ENCODE measurements at places on chromosomes 2 and 18.
A peak's percentile ranks its signal among the peaks of the same experiment; 100 is the strongest.

DNA sequence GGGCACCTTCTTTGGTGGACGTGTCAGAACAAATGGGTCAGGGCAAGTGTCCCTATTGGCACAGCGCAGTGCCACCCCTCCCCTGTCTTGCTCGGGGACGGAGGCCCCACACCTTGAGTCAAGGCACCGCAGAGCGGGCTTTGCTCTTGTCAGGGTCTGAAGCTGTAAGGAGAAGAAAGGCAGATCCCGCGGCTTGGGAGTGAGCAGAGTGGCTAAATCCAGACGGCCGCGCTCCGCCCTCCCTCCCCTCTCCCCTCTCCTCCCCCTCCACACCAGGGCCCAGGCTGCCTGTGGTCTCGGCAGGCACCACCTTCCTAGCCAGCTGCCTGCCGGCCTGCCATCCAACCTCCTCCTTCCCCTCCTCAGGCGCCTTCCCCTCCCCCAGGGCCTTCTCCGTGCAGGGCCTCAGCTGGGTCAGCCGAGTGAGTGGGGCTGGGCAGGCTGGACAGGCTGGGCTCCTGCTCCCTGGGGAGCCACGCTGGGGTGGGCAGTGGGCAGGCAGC, 25.8 kb downstream of the SPEG start:
- DNase-seq = peak; percentile 90

DNA sequence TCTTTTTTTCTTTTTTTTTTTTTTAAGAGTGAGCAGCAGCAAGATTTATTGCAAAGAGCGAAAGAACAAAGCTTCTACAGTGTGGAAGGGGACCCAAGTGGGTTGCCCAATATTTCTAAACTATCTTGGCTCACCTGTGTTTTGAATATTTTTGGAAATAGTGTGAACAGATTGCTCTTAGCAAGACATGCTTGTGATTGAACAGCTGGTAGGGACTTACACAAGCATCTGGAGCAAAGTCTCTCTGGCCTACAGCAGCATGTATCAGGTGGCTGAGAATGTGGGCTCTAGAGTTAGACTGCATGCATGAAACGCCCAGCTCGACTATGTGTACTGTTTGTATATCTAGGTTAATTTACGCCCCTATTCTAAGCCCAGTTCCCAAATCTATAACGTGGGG, 40.3 kb upstream of the FBXO11 start:
- DNase-seq = no peak

DNA sequence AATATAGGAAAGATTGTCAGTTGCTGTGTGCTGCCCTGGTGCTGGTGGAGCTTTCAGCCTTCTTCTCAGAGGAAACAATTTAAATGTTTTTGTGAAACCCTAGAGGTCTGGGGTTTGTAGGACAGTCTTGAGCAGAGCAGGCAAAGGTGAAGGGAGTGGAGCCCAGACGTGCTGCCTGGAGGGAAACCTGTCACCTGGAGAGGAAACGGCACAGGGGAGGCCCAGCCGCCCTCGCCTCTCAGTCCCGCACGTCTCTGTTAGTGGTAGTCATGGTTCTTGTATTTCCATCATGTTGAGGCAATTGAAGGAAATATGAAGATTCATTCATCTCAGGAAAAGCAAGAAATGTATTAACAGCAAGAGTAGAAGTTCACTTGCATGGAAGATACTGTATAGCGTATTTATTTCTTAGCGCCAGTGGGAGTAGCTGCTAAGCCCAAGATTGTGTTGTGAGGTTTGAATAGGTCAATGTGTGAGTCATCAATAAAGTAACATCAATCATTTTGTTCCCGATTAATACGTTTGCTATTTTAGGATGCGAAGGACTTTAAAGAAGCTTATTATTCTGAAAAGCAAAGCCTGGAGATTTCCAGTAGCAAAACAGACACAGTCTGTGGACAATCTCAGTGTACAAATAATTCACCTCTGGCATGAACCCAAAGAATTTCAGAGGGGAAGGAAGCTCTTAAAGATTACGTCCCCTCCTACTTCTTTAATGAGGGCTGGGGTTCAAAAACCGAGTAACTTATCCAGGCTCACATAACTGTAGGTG, 70.4 kb downstream of the LRRFIP1 start:
- DNase-seq = no peak

- no peak for DNase-seq
Measured at GRCh38 chr2:236945431-236946016, 140.2 kb upstream of the COPS8 start.

DNA sequence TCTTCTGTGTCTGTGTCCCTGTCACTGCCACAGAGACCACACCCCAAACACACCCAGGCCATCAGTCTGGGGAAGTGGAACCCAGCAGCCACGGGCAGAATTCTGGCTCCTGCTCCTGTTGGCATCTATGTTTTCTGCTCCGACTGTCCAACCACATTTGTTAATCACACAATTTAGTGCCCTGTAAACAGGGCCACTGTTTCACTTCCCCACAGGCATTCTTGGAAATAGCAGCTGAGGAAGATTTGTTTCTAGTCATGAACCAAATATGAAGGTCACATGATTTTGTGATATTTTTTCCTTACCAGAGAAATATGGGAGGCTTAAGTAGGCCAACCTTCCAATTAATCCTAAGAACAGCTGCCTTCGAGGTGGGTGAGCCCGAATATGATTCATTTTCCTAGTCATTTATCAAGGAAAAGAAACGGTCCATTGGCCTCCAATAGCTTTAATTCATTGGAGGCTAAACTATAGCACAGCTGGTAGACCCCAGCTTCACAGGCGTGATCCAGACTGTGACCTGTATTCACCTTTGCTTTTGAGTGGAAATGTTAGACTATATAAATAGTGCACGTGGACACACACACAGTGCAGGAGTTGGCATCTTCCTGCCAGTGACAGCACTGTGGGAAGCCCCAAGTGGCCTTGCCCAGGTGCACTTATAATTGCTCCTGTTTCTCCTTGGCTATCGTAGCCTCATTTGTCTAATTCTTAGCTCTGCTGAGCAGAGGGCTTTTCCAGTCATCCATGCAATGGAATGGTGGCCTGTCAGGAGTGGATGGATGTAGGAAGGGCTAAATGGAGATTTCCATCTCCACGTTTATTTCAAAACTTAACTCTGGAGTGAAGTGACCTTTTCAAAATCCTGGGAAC, 267.9 kb downstream of the LPIN1 start:
- no peak for DNase-seq

DNA sequence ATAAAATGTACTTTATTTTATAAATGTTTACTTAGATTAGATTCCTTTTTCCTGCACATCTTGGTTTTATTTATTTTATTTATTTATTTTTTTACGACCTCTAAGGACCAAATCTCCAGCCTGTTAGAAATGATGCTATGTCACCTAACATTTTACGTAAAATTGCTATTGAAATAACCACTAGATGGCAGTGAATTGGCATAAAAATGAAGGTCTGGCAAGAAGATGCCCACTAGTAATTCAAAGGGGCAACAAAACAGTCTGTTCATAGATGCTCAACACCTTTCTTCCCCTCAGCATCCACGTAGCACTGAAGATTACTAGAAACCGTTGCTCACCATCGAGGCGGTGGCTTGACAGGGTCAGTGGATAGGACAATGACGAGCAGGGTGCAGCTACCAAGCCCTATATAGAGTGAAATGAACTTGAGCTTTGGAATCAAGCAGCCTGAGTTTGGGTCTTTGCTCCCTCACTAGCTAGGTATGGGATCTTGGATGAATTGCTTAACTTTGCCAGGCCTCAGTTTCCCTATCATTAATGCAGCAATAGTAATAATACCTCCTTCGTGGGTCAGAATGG, 128.7 kb upstream of the L3MBTL4 start:
- DNase-seq = peak; percentile 45

GRCh38 chr2:47253447-47253846, 98.3 kb upstream of the STPG4 start:
- no peak for DNase-seq

GRCh38 chr2:238956676-238957075, 108.8 kb downstream of the TWIST2 start:
- DNase-seq = no peak

DNA sequence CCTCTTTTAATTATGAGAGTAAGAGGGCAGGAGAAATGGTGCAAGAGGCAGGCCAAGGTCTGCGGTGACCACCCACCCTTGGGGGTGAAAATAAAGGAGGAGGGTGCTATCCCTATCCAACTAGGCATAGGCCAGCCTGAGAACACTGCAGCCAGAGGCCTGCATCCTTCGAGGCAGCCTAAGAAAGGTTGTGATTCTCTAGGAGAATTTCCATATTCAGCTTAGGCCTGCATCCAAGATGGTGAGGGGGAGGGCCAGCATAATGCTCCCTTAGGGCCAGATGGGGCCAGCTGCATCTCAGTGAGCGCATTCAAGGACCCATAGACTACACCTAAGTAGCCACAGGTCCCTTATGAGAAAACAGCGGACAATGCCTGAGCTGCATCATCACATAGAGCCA, 3.5 kb upstream of the UPP2 start:
- DNase-seq = no peak

- no peak for DNase-seq
Measured at GRCh38 chr2:183610724-183611123, 486.5 kb downstream of the NUP35 start.

DNA sequence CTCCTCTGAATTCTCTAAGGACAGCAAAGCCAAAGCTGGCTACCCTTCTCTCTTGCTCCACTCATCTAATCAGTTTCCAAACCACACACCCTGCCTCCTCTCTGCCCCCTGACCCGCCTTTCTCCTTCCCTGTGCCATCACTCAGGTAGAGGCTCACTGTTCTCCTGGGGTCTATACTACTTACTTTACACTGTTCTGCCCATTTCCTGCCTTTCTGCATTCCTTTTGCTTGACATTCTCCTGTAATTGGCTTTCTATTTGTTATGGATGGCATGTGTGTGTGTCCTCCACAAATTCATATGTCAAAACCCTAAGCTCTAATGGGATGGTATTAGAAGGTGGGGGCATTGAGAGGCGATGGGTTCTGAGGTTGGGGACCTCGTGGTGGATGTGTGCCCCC, 675.2 kb upstream of the ID2 start:
- no peak for DNase-seq

DNA sequence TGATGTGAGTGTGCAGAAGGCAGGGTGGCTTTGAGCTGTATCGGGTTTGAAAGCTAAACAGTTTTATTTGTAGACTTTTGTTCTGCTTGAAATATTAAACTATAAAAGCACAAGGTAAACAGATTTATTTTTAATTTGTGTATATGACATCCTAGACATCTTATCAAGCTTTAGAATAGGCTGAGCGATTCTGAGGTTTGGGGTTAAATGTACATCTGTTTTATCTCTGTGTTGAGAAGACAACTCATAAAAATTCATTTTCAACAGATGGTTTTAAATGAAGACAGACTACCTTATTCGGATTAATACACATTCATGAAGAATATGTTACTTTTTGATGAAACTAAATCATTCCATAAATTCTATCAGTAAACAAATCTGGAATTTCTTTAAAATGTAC, 368.8 kb downstream of the RPRM start:
- DNase-seq = no peak

DNA sequence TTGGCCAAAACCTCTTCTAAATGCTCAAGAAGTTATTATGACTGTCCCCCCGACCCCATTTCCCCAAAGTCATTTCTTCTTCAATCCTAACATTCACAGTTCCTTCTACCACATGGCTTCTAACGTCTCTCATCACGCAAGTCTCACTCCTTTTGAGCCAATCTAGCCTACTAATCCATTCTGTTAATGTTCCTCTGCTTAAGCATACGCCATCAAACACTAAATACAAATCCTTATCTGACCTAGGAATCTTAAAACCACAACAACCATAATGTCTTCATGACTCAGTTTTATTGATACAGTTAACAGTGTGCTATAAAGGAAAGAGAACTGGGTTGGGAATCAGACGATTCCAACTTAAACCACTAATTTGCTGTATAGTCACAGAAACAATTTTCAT, 23.9 kb downstream of the HNRNPLL start:
- DNase-seq = no peak

- DNase-seq = no peak
Measured at GRCh38 chr2:101173707-101174295, 22.6 kb upstream of the TBC1D8 start.

GRCh38 chr18:78740876-78741275, 238.7 kb upstream of the SALL3 start:
- no peak for DNase-seq

DNA sequence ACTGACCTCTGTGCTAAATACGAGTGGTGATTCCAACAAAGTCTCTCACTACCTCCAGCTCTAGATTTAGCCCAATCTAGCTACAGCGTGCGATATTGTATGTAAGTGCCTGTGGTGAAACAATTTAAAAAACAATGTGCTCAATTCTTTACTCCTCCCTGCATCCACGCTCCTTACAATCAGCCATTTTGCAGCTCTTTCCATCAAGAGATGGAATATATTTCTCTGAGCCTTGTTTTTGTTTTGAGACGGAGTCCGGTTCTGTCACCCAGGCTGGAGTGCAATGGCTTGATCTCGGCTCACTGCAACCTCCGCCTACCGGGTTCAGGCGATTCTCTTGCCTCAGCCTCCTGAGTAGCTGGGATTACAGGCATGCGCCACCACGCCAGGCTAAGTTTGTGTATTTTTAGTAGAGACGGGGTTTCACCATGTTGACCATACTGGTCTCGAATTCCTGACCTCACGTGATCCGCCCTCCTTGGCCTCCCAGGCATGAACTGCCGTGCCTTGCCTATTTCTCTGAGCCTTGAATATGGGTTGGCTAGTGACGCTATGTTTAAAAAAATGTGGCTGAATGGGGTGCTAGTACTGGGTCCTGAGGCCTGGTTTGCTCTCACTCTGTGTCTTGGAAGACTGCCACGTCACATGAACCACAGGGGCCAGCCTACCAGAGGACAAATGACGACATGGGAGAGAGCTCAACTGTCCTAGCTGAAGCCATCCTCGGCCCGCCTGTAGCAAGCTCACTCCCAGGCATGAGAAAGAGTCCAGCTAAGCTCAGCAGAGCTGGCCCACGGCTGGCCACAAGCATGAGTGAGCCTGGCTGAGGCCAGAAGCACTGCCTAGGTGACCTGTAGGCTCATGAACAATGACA, 14.8 kb downstream of the WDFY1 start:
- no peak for DNase-seq

GRCh38 chr2:145043399-145043834, 523.5 kb upstream of the ZEB2 start:
- DNase-seq = no peak

DNA sequence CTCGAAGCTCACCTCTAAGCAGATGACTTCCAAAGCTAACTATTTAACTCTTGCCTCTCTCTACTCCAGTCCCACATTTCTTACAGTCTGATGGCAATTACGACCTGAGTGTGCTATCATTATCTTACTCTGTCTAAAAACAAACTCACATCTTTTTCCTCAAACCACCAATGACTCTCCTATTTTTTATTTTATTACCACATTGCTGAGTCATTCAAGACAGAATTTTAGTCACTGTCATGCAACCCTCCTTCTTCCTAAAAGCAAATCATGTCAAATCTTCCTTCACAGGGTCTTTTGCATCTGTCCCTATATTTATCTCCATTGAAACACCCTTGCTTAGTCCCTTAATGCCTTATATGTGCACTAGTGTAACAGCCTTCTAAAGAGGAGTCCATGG, 34.6 kb upstream of the C2orf15 start:
- DNase-seq = no peak
